ENCODE measurements at places on chromosomes 1 and 21.

GRCh38 chr1:15737324-15738319 is 1.6 kb downstream of the SLC25A34 start:
- no peak for DNase-seq

- DNase-seq = no peak
Observed at GRCh38 chr21:26813426-26813998, 31.7 kb downstream of the ADAMTS1 start.

DNA sequence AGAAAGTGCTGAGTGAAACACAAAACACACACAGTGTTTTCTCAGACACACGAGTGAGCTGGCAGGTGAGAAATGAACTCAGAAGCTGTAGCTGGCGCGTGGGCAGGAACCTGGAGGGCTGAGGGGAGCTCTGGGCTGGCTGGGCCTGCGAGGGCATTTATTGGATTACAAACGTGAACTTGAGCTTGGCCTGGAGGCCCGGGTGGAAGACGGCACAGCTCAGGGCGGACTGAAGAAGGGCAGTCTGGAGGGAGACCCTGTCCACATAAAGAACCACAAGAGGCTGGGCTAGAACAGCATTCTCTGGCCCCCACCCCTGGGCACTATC is 52.1 kb upstream of the ADARB1 start:
- no peak for DNase-seq

DNA sequence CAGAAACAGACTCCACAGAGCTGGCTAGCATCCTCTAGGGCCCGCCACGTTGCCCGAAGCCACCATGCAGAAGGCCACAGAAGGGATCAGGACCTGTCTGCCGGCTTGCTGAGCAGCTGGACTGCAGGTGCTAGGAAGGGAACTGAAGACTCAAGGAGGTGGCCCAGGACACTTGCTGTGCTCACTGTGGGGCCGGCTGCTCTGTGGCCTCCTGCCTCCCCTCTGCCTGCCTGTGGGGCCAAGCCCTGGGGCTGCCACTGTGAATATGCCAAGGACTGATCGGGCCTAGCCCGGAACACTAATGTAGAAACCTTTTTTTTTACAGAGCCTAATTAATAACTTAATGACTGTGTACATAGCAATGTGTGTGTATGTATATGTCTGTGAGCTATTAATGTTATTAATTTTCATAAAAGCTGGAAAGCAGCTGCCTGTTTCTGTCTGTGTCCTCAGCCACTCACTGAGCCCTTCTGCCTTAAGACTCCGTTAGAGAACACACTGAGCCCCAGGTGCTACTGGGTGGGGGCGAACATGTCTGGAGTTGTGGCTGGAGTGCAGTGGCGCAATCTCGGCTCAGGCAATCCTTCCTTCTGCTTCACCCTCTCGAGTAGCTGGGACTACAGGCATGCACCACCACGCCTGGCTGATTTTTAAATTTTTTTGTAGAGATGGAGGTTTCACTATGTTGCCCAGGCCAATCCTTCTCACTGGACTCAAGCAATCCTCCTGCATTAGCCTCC is 14.8 kb downstream of the MFSD2A start:
- no peak for DNase-seq

DNA sequence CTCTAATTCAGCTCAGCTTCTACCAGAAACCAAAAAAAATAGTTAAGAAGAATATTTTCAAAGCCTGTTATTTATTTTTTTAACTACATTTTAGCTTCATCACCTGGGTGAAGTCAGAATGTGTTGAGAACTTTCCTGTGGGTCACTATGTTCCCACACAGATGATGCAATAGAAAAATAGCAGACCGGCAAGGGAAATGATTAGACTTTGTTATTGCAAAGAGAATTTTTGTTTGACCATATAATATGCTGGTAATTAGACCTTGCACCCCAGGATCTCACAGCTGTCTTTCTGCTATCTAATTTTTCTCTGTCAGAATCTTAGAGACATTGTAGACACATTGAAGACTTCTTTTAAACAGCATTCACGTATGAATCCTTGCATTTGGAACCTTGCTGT is 299.3 kb downstream of the TBX15 start:
- DNase-seq = no peak

- no peak for DNase-seq
Observed at GRCh38 chr1:145985502-145986439, 10.6 kb downstream of the TXNIP start.
